ELR (cell line): ENCODE measurements at places on chromosomes 3 and 15.

- DNase-seq = no peak
Observed at GRCh38 chr15:23424111-23424904, 22.7 kb downstream of the GOLGA6L2 start.

DNA sequence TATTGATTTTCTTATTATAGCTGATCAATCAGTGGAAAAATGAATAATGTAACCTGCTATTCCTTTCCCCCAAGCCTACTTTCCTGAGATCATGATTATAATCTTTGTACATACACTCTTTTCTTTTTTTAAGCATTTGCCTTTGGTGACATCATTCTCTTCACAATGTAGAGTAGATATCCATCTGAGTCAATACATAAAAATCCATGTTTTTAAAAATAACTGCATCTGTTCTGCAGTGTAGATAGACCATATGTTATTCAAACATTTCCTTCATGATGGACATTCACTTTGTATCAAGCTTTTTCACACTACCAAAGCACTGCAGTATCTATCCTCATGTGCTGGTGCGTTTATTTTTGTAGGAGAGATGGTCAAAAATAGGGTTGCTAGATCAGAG, 211.1 kb downstream of the PTPRG start:
- peak; percentile 34 for DNase-seq

DNA sequence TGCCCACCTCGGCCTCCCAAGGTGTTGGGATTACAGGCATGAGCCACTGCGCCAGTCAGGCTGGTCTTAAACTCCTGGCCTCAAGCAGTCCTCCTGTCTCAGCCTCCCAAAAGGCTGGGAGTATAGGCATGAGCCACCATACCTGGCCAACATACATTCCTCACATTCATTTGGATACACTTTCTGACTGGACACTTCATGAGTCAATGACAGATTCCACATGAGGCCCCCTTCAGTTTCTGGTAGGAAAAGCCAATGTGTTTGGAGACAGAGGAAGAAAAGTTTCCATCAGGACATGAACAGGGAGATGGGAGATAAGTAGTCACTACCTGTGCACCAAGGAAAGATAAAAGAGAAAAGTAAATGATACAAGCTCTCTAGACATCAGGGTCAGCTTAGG, 49.4 kb upstream of the GSK3B start:
- DNase-seq = peak; percentile 53

GRCh38 chr3:129626744-129627349, 20.4 kb upstream of the PLXND1 start:
- DNase-seq = peak; percentile 93

- peak; percentile 96 for DNase-seq
Observed at GRCh38 chr3:99505646-99506269, 132.6 kb upstream of the COL8A1 start.

- no peak for DNase-seq
Observed at GRCh38 chr3:97817965-97818364, 3.8 kb upstream of the CRYBG3 start.

GRCh38 chr3:46442576-46443530, 21.9 kb downstream of the LTF start:
- no peak for DNase-seq

DNA sequence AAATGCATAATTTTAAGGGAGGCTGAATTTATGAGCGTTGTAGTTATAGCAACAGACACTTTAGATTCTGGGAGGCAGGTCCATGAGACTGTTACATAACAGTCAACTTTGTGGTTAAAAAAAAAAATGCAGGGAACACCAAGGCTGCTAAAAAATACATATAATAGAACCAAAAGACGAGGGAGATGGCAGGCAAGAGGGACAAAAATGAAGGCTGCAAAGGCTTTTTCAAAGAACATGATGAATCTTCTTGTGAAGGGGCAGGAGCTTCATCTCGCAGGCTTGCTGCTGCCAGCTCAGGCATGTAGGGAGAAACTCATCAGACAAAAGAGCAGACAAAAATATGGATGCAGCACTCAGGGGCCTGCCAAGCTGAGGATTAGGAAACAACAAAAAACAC, 243.9 kb downstream of the SHQ1 start:
- DNase-seq = no peak

DNA sequence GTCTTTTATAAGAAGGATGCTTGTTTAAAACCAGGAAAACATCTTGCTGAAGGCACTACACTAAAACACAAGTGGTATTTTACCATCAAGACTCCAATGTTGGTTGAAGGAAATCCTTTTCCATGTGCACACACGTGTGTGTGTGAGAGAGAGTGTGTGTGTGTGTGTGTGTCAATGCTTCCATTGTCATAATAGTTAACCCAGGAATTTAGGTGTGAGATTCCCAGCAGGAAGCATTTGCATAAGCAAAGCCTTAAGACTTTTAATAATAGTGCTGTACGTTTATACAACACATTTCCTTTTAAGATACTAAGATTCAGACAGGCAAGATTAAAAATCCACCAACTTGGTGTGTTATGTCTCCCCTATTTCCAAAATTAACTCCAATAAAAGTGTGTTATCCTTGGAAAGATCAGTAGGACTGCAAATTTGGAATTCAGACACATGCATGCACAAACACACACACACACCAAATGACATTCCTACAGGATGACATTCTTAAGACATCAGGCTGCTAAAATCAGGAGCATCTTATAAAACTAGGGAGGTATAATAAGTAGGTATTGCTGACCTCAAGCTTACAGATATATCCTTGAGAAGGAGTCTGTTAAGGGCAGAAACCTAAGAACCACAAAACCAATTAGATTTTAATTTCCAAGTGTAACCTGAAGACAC, 18.3 kb downstream of the LMCD1 start:
- no peak for DNase-seq

GRCh38 chr3:70358978-70359580, 46.6 kb upstream of the MDFIC2 start:
- DNase-seq = peak; percentile 43

GRCh38 chr3:127337911-127338531, 50.2 kb upstream of the PRR20G start:
- no peak for DNase-seq

- DNase-seq = no peak
Observed at GRCh38 chr15:64981812-64982431, 7.8 kb downstream of the SPG21 start.

GRCh38 chr3:14921811-14922705, 25.3 kb upstream of the NR2C2 start:
- peak; percentile 31 for DNase-seq

DNA sequence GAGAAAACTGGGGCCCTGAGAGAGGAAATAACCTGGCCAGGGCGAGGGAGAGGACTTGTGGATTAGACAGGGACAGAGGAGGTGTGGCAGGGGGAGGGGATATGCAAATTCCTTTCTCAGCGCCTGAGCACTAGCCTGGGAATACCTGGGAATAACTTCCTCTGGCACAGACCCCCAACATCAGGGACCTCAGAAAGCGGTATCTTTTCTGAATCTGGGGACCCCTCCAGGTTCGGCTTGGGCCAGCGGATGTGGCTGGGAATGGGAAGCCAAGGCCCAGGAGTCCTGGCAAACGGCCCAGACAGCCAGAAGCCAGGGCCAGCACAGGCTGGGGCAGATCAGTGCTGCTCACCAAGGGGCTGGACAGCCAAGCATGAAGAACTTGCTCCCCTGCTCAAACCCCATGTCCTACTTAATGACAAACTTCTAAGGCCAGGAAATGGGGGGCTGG, 9.2 kb upstream of the ACSBG1 start:
- DNase-seq = no peak

GRCh38 chr3:127536830-127537812, 53.4 kb downstream of the TPRA1 start:
- no peak for DNase-seq

DNA sequence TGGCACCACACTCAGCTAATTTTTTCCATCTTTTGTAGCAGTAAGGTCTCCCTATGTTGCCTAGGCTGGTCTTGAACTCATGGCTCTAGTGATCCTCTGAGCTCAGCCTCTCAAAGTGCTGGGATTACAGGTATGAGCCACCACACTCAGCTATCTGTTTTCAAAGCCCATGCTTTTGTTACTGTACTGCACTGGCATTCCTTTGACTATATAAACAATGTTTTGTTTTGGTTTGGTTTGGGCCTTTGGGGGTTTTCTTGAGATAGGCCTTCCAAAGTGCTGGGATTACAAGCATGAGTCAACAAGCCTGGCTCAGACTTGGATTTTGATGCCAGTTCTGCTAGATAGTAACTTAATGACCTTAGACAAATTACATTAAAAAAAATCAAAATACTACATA, 89.7 kb upstream of the GK5 start:
- DNase-seq = peak; percentile 82

- no peak for DNase-seq
Observed at GRCh38 chr3:122186372-122186771, 2.9 kb downstream of the CASR start.

GRCh38 chr3:5017925-5018531, 38.8 kb downstream of the BHLHE40 start:
- peak; percentile 12 for DNase-seq

DNA sequence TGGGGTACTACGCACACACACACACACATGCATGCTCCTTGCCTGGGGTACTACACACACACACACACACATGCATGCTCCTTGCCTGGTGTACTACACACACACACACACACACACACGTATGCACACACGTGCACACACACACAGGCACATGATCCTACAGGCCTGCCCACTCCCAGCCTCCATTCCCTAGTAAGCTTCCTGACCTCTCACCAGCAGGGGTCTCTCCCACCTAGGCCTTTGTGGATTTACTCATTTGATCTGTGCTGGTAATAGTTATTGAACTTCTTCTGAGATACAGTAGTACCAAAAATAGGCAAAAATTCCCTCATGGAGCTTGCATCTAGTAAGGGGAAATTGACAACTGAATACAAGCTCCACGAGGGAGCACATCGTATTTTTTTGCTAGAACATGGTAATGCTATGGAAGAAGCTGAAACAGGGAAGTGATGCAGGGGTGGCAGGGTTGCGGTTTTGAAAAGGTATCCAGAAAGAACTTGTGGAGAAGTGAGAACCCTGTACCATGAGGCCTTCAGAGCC, 19.1 kb downstream of the TTC21A start:
- DNase-seq = peak; percentile 68

DNA sequence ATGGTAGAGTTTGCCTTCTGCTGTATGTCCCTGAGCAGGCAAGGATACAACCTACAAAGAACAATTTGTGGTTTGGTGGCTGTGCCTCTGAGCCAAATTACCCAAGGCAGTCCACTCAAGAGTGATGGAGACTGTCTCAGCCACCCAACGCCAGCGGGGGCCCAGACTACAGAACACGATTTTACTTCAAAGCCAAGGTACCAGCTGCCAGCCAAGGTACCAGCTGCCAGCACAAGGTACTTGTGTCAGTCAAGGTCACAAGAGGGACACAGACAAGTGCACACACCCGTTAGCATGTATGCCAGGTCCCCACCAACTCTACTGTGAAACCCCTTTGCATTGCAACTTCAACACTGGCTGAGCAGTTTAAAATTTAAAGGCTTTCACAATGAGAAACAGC, 23.5 kb downstream of the COLQ start:
- DNase-seq = no peak

DNA sequence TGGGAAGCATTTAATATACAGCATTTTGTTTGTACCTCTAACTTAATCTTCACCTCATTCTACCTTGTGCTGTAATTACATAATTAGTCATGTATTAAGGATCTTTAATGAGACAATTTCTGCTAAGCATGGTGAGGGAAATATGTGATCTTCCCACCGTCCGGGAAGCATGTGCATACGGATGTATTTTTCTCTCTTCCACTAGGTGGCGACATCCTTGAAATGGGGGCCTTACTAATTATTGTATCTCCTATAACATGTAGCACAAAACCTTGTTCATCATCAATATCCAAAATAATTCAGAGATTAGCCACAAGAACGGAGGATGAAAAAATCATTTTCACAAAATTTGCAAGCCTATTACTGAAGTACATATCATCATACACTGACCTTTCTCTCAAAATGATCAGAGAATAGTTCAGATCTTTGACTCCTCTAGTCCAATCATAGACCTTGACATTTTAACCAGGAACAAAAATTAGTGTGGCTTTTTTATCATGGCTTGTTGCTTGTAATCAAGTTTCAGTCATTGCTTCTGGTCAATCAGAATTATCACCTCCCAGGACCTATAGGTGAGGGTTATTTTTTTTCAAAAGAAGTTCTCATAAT, 148.9 kb upstream of the GBE1 start:
- peak; percentile 60 for DNase-seq

DNA sequence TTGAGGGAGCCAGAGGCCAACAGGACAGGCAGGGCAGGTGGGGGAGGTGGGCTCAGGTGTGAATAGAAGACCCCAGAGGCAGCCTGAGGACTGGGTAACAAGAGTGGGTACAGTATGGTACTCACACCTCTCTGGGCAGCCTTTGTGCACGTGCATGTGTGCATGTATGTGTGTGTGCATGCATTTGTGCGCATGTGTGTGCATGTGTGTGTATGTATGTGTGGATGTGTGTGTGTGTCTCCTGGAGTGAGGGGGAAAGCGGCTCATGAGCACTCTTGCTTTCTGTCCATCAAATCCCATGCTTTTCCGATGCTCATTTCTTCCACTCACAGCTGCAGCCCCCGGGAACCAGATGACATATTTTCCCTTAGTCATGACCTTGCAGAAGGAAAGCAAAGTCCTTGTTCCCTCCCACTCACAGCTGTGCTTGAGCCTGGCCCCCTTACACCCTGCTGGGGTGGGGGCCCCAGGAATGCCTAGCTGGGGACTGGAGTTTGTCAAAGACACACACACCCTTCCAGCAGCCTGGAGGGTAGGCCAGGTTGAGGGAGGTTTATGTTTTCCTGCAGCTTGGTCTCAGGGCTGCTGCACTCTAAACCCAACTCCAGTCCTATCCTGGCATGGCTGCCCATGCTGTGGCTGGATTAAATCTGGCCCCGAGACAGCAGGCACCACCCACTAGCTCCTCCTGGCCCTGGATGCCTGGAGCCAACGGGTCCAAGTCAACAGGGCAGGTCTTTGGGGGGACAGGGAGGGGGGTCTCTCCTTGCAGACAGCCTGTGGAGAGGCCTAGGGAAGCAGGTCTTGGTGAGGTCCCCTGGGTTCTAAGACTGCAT, 22.5 kb downstream of the CCDC33 start:
- DNase-seq = no peak

DNA sequence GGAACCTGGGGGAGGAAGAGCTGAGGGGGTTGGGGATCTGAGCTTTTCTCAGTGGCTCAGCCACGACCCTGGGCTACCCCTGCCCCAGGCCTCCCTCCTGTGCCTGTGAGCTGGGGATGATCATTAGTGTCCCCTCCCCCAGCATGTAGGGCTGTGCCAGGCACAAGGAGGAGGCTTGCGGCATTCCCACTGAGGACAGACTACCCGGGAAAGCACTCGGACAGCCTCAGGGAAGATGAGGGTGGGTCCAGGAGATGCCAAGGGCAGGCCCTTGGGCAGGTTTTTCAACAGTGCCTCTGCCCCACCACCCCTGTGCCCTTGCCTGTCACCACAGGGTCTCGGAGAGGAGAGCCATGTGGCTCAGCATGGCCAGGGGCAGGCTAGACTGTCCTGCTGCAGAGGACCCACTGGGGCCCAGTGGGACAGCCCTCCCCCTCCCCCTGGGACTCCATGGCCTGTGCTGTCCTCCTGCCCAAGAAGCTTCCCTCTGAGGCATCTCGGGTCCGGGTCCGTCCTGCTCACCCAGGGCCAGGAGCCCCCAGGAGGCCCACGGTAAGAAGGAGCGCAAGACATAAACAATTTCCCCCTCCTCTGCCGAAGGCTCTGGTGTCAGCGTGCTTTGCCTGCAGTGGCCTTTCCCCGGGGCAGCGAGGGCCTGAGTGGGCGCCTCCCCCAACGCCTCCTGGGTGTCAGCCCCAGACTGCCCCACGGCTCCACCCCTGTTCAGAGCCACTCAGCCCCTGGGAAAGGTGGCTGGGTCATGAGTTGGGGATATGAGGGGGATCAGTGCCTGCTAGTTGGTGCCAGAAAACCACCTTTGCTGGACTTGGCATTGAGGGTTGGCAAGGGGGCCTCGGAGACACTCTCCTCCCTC, 192.5 kb downstream of the GOLGA6L6 start:
- DNase-seq = no peak

GRCh38 chr3:16361087-16361486, 96.1 kb downstream of the OXNAD1 start:
- DNase-seq = no peak
